Suppressor macrophage (primary cell): ENCODE measurements at places on chromosomes 7 and 10.

- DNase-seq: peak; percentile 92
Measured at GRCh38 chr7:76155938-76156337, 45.8 kb upstream of the SRRM3 start.

- DNase-seq: no peak
Measured at GRCh38 chr7:7959979-7960670, 8.5 kb upstream of the GLCCI1 start.

GRCh38 chr10:121484401-121484800 lies 113.8 kb downstream of the FGFR2 start:
- DNase-seq: no peak

DNA sequence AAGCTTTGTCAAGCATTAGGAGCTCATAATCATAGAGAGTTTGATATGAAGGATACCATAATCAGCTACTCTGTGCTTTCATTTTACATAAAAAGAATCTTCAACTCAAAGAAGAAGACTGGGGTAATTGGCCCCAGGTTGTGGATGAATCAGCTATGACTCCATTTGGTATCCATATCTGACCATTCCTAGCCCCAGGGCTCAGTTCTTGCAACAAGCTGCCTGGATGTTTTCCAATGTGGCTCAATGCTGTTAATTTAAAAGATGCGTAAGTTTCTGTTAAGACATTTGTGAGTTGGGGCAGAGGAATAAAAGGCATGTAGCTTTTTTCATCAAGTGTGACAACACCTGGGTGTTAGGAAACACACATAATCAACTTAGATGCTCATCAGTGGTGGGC lies 951.1 kb downstream of the NRG3 start:
- no peak for DNase-seq

GRCh38 chr7:102849538-102849937 lies 63.3 kb upstream of the LRRC17 start:
- DNase-seq: no peak

- no peak for DNase-seq
Measured at GRCh38 chr7:37516664-37517063, 68.0 kb upstream of the ELMO1 start.

GRCh38 chr10:32410569-32410968 lies 35.4 kb upstream of the CCDC7 start:
- DNase-seq: no peak

- DNase-seq: peak; percentile 89
Measured at GRCh38 chr7:130960208-130960988, 226.4 kb upstream of the KLF14 start.

- no peak for DNase-seq
Measured at GRCh38 chr7:42414941-42415505, 178.0 kb upstream of the GLI3 start.

DNA sequence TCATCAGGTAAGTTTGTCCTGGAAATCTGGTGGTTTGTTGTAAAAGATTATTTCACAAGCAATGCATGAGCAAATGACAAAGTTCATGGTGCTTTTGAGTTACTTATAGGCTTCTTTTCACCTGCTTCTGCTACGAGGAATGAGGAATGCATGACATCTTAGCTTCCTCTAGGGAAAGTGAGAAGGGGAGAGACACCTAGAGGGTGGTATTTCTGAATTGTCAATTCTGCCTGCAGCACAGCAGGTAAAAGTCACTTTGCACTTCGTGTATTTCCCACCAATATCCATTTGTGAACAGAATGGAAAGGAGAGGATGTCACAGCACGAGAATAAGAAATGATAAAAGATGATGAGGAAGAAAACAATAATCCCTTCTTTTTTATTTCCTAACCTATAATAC lies 153.4 kb upstream of the FEZF1 start:
- DNase-seq: no peak

- DNase-seq: no peak
Measured at GRCh38 chr10:118913825-118914224, 115.7 kb upstream of the NANOS1 start.
